ENCODE measurements at places on chromosomes 4 and X.

GRCh38 chr4:1720163-1720983 lies 750 bp downstream of the TMEM129 start:
- DNase-seq: no peak

DNA sequence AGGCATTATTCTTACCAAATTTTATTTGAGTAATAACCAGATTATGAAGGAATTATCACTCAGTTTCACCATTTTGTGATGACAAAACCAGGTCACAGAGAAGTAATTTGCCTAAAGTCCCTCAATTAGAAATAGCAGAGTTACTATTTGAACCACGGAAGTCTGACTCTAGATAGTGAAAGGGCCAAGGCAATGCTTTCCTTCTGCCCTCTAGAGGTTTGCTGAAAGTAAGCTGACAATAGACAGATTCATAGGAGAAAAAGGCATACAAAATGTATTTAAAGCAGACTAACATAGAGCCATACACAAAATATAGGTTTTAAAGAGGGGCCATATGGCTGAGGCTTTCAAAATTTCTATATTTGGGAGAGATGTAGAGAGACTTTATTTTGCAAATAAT lies 43.1 kb downstream of the CXXC4 start:
- no peak for DNase-seq

GRCh38 chrX:12820737-12821136 lies 29.5 kb downstream of the PRPS2 start:
- DNase-seq: no peak

DNA sequence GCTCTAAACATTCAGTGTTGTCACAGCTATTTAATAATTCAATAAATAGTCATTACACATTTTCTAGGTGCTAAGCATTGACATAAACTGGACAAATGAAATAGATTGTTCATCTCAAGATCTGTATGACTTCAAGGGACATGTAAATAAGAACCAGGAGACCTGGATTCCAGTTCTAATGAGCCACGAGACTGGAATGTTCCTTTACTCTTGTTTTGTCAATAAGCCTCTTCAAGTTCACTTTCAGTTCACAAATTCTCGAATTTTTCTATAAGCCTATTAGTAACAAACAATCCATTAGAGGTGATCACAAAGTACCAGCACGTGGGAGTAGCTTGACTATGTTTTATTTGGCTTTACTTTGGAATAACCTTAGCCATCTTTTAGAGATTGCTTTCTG lies 514.0 kb upstream of the SMIM31 start:
- DNase-seq: no peak

DNA sequence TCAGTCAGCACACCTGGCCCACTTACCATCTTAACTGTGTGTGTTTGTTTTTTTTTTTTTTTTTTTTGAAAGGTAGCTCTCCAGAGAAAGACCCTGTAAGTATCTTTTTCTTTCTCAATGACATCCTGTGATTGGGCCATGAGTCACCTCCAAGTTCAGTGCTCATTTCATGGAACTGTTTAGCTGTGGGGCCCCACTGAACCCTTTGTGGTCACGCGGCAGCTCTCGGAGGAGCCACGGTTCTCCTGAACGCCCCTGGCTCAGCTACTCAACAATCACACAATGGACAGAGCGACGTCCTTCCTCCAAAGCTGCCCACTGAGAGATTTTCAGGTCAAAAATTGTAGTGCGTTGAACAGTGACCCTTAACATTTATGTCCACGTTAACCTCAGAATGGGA lies 14.2 kb upstream of the IL3RA start:
- peak; percentile 18 for DNase-seq

- no peak for DNase-seq
These were observed 214.6 kb upstream of the GALNT7 start for GRCh38 chr4:172953896-172954568.

GRCh38 chr4:161936625-161937550 lies 226.9 kb downstream of the FSTL5 start:
- no peak for DNase-seq

DNA sequence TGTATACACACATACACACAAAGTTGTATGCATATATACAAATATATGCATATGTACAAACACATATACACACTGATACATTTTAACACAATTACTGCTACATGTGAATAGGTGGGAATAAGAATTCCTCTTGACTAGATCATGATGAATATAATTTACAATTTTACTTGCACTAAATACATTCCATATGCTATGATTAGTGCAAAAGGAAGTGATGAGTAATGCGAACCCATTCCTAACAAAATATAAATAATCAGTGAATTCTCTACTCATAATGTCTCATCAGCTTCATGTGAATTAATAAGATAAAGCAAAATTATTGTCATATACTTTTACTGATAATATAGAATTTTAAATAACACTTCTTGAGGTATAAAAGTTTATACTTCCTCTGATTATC lies 1077.3 kb upstream of the PCDH10 start:
- no peak for DNase-seq

DNA sequence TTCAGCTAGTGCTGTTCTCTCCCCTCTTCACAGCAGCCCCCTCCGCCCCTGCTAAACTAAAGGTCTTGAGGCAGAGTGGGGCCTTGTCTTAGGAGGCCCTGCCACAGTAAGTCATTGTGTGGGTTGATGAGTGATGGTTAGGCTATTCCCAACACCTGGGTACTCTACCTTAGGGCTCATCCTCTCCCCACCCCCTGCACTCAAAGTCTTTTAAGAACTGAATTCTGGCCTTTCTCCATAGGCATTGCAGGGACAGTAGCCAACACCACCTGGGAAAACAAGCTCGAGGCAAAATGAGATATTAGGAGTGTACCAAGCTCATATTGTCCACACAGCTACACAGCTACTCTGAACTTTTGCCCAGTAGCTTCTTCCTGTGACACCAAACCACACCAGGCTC lies 42.5 kb downstream of the RAB40AL start:
- no peak for DNase-seq

- no peak for DNase-seq
These were observed 371.6 kb upstream of the EMCN start for GRCh38 chr4:100889401-100889800.

- DNase-seq: no peak
These were observed 224.5 kb downstream of the TEX13C start for GRCh38 chrX:125544031-125544660.

DNA sequence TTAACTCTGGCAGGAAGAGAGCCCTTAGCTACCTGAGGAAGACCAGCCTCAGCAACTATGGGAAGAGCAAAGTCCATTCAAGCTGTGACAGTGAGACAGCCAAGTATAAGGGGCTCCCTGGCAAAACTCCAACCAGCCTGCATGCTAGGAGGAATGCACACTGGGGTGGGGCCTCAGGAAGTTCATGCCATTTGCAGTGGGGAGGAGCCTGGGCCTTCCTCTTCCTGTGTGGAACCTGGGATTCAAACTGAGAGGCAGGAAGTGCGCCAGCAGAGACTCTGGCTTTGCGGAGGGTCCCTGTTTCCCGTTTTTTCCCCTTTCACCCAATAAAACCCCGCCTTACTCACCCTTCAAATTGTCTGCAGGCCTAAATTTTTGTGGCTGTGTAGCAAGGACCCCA lies 33.0 kb downstream of the TFDP3 start:
- no peak for DNase-seq
